ENCODE measurements at places on chromosomes 4 and X.

DNA sequence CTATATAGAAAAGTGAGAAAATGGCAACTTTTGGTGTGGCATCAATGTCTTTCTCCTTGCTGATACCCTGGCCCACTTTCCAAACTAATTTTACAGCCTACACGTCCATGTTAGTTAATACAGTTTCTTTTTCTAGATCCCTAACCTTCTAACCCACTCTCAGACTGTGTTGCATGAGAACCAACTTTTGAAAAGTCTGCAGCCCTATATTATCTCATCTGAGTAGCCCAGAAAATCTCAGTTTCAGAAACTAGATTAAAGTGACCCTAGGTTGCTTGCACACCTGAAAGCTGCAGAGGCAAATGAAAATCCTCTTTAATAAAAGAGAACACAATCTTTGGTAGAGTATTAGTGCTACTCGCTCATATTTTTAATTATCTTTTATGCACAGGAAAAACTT lies 371.6 kb upstream of the EMCN start:
- DNase-seq, result no peak

DNA sequence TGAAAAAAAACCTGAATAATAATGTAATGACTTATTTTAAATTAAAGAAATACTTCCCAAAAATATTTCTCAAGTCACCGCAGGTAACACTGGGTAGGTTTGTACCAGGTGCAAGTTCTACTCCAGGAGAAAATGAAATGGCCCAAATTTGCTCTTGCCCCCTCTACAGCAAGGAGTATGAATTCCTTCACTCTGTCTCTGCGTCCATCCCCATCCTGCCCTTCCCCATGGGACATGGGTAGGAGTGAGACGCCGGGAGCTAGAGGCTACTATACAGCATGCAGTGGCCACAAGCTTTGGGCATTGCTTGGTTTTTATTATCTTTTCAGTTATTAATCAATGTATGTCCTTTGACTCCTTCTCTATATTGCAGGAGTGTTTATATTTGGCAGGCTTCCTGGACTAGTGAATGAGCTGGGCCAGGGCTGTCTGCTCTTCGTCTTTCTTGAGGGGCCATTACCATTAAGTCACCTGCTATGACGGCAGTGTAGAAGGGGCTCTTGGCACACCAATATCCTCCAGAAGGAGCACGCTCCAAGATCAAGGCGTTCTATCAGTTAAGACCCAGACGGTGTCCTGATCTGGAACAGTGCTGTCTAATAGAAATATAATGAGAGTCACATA lies 149.6 kb downstream of the ENPP6 start:
- DNase-seq, result no peak

- no peak for DNase-seq
Measured at GRCh38 chr4:8384397-8385060, 56.0 kb downstream of the ACOX3 start.

DNA sequence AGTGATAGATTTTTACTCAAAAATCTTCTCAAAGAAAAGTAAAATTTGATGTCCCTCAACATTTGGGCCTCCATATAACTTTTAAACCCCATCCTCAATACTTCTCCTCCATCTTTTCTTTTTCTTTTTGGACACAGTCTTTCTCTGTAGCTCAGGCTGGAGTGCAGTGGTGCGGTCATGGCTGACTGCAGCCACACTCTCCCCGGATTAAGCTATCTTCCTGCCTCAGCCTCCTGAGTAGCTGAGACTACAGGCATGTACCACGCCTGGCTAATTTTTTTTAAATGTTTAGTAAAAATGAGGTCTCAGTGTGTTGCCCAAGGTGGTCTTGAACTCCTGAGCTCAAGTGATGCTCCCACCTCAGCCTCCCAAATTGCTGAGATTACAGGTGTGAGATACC lies 33.1 kb downstream of the KDM6A start:
- no peak for DNase-seq

DNA sequence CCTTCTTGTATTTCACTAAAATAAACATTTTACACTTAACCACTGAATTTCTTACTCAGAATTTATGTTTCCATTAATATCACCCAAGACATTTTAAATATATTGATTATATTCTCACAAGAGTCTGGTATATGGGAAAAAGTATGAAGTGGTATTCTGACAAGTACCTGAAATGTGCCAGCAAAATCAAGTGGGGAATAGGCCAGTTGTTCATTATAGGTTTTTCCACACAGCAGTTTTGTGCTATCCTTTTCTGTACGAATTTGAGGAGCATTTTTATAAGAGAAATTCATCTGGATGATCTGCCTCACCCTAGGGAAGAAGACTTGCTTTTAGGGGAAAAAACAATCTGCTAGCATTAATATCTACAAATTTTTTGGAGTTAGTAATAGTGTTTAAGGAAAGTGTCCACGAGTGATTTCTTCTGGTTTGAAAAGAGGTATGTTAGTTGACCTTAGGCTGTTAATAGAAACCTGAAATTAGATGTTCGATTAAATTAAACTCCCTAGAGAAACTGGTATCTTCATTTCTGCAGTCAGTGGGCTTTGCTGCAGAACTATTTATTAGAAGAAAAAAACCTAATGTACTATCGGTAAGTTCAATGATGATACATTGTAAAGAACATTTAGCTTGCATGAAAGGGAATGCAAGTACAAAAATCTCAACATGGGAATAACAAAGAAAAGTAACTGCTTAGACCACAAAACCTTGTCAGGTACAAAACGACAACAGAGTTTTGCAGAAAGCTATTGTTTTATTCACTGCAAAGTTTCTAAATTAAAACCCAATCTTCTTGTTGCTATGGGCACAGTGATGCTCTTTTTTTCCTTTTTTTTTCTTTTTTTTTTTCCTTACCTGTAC lies 1.8 kb downstream of the KLF3 start:
- DNase-seq, result no peak

All from ELR (cell line).